Naive B cell (primary cell): ENCODE measurements at places on chromosomes 11 and 22. TPM values are rescaled to one million over a fixed set of nuclear protein-coding genes. Genes with fewer than 3 reads are reported as not detected.

The PAX6 gene
- not detected for polyA plus RNA-seq

The PARVA gene
- polyA plus RNA-seq, result not detected

The DDI1 gene
- polyA plus RNA-seq, result not detected

DNA sequence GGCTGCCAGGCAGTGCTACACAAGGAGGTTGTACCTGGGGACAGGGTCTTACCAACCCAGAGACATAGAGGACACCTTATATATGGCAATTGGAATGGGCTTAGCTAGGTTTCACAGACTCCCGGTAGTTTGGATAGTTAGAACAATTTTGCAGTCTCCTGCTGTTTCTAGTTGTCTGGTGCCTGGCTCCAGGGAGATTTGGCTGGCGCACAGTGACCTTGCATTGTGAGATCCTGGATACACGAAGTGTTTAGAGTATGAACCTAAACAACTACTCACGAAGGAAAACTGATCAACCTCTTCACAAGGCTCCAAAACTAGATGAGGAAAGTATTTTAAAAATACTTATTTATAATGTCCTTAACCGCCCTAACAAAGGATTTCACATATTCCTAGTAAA is 614.7 kb downstream of the FAM181B start:
- no peak for DNase-seq

DNA sequence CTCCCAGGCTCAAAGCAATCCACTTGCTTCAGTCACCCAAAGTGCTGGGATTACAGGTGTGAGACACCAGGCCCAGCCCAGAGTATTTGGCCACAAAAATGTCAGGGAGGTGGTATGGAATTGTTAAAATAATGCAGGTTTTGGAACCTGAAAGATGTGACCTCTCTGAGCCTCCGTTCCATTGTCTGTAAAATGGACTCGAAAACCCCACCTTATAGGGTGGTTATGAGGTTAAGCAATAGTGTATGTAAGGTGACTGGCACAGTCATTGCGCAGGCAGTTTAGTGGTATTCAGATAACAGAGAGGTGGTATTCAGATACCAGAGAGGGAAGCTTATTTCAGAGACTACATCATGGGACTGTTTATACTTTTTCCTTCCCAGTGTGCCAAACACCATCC is 52.5 kb upstream of the PRSS23 start:
- no peak for DNase-seq

DNA sequence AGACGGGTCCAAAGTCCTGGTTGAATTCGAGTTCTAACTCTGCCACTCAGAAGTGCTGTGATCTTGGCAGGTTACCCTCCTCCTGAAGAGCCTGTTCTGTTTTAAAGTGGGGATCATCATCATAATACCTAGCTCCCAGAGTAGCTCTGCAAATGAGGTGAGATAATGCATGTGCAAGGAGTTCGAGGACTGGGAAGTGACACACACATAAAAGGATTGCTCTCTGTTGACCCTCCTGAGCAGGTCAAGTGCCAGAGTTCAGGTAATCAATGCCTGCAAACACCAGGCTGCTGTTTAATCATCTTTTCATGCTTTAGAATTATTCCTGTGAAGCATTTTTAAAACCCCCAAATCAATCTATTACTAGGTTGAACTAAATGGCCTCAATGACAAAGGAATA is 19.9 kb downstream of the RCN1 start:
- DNase-seq, result no peak

DNA sequence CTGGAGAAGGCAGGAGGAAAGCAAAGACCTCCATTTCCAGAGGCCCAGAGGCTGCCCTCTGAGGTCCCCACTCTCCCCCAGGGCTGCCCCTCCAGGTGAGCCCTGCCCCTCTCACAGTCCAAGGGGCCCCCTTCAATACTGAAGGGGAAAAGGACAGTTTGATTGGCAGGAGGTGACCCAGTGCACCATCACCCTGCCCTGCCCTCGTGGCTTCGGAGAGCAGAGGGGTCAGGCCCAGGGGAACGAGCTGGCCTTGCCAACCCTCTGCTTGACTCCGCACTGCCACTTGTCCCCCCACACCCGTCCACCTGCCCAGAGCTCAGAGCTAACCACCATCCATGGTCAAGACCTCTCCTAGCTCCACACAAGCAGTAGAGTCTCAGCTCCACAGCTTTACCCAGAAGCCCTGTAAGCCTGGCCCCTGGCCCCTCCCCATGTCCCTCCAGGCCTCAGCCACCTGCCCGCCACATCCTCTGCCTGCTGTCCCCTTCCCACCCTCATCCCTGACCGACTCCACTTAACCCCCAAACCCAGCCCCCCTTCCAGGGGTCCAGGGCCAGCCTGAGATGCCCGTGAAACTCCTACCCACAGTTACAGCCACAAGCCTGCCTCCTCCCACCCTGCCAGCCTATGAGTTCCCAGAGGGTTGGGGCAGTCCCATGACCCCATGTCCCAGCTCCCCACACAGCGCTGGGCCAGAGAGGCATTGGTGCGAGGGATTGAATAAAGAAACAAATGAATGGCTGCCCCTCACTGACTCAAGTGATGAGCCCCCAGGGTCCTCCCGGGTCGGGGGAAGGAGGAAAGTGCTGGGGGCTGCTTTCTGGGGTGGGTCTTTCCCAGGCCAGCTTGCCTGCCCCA is 10.8 kb downstream of the SLC22A12 start:
- no peak for DNase-seq

DNA sequence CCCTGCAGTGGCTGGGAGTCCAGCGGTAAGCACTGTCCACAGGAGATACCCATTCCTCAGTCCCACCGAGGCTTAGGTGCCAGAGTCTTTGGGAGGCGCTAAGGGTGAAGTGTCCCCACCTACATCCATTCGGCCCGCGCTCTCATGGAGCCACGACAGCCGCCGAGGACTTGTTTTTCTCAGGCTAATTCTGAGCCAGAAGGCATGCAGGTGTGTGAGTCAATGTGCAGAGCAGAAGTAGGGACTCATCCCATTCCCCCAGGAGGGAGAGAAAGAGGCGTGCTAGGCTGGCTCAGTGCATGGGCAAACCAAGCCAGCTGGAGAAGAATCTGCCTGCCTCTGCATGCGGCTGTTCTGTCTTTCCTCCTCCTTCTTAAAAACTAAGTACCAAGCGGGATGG is 46.6 kb downstream of the KCNC1 start:
- DNase-seq, result no peak

DNA sequence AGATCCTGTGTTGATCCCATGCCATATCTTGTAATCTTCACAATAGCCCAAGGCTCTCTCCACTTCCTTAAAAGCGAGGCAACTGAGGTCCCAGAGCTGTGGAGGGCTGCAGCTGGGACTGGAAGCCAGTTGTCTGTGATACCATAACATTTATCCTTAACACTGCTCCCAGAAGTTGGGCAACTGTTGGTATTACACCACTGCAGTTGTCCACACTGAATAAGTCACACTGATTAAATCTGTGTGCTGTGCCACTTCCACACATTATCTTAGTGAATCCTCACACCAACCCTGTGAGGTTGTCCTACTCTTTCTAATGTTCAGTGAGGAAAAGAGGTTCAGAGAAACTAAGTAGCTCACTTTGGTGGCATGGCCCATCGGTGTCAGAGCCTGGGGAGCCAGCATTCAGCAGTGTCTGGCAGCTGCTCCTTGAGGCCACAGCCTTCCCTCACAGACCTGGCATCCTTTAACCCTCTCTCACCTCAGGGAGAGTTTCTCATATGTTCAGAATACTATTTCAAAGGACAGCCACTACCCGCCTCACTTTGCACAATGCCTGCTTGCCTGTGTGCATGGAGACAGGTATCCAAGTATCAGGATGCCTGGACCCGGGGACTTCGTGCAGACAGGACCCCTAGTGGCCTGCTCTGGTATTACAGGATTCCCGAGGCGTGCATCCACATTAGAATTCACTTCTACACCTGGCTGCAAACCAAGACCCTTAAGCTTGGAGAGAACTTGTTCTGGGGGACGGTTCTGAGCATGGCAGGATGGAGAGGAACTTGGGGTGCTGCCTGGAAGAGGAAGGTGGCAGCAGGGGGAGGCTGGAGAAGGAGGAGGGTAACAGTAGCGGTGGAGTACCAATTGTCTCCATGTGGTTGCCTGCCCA is 221.9 kb upstream of the TBCEL start:
- DNase-seq, result peak; percentile 5

- DNase-seq, result no peak
These were observed 10.0 kb upstream of the NFRKB start for GRCh38 chr11:129905402-129905801.

GRCh38 chr22:19058713-19059451 is 63.3 kb downstream of the DGCR2 start:
- no peak for DNase-seq

- no peak for DNase-seq
These were observed 26.4 kb upstream of the LUZP2 start for GRCh38 chr11:24470431-24470830.
